Gastroesophageal sphincter (tissue), 4 donors: ENCODE measurements at places on chromosomes 3 and 15. TPM values are rescaled to one million over a fixed set of nuclear protein-coding genes. Genes with fewer than 3 reads are reported as not detected.
A peak's percentile ranks its signal among the peaks of the same experiment; 100 is the strongest.

- no peak for ATAC-seq
These were observed 42.2 kb downstream of the DAPK2 start for GRCh38 chr15:64004056-64004455.

The ACKR4 gene
- total RNA-seq: not detected

DNA sequence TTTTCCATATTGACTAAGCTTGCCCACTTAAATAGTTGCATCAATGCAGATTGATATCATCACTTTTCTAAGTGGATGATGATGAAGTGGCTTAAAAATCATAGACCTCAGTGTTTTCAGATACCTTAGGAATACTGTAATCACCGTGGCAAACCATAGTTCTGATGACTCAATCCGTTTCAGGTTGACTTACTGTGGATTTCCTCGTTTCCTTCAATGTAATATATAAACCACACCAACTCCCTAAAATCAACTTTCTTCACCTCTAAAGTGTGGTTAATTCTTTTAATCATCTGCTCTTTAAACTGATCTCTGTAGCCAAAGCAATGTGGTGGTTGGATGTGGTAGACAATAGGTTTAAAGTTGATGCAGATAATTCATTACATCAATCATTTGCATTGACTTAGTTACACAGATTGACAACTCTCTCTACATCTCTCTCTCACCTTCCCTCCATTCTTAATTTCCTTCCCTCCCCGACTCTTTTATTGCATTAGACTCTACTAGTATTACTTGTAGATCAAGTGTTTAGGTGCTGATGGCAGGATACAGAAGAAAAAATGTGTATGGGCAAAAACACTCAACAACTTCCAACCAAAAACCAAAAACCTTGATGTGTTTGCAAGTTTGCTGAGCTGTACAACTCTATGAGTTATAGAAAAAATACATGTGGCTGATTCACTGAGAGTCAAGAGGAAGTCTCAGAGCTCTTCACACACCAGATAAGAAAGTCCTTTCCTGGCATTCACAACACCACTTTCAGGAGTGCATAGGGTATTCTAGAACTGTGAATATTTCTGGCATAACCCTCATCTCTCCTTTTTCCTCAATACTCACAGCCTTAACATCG is 243.5 kb downstream of the NFKBIZ start:
- no peak for ATAC-seq

GRCh38 chr15:81265256-81265943 is 58.5 kb downstream of the STARD5 start:
- peak; percentile 3 for ATAC-seq

The LDHAL6B gene
- total RNA-seq: not detected

The RFX7 gene
- total RNA-seq: 6.9 TPM

The RPS17 gene
- total RNA-seq: 845 TPM

The TRAT1 gene
- 2.4 TPM for total RNA-seq

DNA sequence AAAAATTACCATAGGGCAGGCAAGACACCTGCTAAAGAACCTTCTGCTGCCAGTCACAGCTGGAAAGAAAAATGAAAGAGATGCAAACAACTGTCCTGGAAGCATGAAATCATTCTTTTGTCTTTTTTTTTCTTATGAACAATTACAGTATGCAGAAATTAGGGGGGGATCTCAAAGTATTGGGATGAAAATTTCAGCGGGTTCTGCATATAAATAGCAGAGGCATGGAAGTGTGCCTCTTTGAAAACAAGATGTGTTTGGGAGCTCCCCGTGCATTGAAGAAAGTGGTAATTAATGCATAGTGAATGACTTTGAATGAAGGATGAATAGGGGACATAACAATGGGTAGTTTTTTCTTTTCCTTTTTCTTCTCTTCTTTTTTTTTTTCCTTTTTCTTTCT is 431.2 kb downstream of the SOX2 start:
- no peak for ATAC-seq

The PLIN1 gene
- total RNA-seq: 2.6 TPM

GRCh38 chr15:64251121-64251520 is 88.3 kb upstream of the PPIB start:
- no peak for ATAC-seq

DNA sequence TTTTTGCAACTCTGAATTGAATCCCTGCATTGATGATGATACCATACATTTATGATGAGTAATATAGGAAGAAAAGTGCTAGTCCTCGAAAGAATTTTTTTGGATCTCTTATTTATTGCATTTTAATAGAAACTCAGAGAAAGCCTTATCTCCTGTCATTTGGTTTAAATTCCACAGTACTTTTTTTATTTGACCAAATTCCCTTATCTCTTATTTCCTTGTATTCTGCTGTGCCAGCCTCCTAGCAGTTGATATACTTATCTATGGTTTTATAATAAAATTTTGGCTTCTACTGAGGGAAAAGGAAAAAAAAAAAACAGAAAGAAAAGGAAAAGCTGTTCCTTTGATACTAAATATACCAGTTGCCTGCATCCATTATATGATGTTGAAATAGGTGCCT is 535.1 kb upstream of the NR2F2 start:
- ATAC-seq: no peak

The HTD2 gene
- 13.6 TPM for total RNA-seq

- no peak for ATAC-seq
These were observed 4.8 kb downstream of the LRRC58 start for GRCh38 chr3:120344349-120344748.

- ATAC-seq: no peak
These were observed 327.9 kb upstream of the TRIM42 start for GRCh38 chr3:140349938-140350337.

The DNAH12 gene
- total RNA-seq: not detected

DNA sequence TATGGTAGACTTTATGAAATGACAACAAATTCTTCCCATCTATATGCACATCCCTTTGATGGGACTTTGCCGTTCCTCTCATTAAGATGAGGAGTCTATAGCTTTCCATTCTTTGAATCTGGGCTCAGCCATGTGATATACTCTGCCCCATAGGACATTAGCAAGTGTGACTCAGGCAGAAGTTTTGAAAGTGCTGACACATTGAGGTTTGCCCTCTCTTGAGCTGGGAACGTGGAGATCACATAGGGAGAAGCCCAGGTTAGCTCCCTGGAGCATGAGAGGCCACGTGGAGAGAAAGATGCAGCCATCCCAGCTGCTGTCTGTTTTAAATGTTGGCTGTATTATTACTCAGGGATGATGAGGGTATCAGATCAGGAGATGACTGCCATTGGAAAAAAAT is 67.7 kb upstream of the OXTR start:
- ATAC-seq: no peak

DNA sequence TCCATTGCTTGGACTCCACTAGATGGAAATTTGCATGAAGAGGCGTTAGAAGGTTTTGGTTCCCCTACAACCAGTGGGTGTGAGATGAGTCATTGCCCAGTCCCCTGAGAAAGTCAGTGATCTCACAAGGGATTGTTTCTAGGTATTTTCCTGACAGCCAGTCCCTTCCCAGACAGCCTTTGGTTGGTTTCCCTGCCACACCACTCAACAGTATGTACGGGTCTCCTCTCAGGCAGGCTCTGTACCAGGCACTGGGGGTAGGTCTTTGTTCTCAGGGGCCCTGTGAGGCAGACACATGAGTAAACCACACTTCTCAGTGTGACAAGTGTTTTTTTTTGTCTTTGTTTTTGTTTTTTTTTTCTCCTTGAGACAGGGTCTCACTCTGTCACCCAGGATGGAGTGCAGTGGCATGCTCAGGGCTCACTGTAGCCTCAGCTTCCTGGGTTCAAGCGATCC is 4.0 kb downstream of the LAMP3 start:
- no peak for ATAC-seq

DNA sequence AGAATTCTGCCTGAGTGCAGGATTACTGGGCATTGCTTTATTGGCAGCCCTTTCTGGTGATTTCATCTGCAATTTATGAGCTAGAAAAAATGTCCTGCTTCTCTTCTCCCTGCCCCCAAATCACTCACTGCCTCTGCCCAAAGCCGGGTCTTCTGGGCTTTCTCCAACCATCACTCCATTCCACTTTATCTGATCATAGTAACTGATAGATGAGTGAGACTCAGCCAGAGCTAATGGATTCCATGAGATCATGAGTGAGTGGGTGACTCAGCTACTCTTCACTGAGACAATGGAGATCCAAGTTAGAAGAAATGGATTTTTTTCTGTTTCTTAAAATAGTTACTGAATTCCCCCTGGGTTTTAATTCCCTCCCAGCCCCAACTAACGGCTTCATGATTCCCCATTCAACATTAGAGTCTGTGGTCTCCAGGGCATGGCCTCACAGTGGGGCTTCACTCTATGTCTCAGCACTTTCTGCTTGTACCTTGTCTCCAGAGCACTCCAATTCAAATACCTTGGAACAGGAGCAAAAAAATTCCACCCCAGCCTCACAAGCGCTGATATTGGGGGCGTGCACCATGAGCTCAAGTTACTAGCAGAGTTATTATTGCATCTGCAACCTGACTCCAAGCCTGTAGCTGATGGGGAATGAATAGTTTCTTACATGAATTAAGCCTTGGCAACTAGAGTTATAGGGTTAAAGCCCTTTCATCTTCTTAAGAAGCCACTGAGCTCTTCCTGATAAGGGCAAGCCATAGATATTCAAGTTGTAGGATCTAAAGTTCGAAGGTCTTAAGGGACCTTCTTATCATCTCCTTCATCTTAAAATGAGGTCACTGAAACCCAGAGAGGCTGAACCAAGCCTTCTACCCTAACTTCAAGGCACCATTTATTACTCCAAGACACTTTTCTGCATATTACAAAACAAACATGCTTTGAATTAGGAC is 85.9 kb downstream of the AGBL1 start:
- no peak for ATAC-seq

DNA sequence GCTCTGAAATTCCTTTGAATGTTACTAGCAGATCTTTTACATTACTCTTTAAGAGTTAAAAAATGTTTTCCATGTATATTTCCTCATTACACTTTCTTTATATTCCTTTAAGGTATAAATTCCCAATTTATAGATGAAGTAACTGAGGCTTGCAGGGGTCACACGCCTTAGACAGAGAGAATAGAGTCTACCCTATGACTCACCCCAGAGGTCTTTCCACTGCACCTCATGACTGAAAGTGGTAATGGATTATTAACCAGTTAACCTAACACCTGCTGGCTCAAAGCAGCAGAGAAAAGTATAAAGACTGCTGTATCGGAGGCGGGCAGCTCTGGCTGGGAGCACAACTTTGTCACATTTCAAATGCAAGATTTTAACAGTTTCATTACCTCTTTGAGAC is 37.7 kb downstream of the LDHAL6B start:
- no peak for ATAC-seq

The ACAD9 gene
- total RNA-seq: 42.7 TPM

- ATAC-seq: no peak
These were observed 46.6 kb downstream of the EPHB3 start for GRCh38 chr3:184608209-184608608.

DNA sequence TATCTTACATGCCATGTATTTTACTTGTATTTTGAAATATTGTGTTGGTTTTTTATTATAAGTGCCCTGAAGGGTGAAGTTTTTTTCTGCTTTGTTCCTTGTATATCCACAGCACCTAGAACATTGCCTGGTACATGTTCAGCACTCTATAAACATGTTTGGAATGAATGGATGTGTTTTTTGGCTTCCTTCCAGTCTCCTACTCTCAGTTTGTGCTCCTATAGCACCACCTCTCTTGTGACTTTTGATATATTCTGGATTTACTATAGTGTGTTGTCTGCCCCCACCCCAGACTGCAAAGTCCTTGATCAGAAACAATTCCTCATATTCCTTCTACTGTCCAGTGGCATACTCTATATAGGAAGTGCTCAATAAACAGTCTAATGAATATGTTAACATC is 60.6 kb downstream of the PLCL2 start:
- no peak for ATAC-seq

The CPLX3 gene
- total RNA-seq: not detected

- ATAC-seq: no peak
These were observed 153.3 kb downstream of the BCHE start for GRCh38 chr3:165683947-165684346.

GRCh38 chr3:188196232-188196990 is 42.5 kb downstream of the LPP start:
- ATAC-seq: no peak

DNA sequence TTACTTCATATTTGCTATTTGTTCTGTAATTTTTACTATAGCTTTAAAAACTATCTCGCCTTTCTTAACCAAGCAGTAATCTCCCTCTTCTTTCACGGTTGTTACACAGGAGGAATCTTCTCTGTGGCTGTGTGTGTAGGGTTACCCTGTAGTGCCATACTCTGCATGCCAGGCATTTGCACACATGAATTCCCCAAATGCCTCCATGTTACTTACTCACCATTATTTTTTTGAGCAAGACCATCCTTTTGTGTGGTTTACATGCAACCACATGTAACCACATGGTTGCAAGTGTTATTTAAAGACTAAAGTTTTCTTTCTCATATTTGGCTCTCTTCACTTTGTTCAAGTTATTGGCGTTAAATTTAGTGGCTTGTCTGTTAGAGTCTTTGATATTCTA is 45.5 kb downstream of the HPS3 start:
- ATAC-seq: no peak

DNA sequence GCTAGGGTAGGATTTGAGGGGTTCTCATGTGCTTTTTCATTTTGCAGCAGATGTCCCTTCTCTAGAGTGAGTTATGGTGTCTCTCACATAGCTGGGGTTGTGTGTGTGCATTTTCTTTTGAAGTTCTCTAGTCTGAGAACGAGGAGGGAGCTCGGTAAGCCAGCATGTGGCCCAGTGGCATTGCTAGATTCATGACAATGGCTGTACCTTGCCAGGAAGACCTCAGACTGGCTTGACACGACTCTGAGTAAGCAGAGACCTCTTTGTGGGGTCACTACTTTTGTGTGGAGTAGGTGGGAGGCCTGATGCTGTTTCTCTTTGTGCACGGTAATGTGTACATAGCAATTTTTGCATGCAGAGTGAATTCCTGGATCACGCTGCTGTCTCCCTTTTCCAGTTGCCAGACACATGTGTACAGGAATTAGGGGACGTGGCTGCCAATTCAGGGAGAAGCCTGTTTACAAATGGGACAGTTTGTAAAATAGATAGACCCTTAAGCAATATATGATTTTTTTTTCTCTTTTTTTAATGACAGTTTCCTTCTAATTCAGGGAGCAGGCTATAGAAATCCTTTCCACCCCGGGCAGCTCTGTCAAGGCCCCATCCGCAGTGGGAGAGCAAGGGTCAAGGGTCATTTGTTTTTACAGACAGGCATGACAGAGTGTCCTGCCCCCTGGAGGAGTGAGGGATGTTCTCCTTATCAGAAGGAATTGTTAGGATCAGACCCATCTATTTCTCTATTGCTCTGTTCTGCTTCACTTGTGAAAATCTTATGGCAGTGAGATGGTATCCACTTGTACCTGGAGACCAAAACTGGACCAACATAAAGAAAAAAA is 4.6 kb downstream of the CACNA1D start:
- ATAC-seq: no peak

DNA sequence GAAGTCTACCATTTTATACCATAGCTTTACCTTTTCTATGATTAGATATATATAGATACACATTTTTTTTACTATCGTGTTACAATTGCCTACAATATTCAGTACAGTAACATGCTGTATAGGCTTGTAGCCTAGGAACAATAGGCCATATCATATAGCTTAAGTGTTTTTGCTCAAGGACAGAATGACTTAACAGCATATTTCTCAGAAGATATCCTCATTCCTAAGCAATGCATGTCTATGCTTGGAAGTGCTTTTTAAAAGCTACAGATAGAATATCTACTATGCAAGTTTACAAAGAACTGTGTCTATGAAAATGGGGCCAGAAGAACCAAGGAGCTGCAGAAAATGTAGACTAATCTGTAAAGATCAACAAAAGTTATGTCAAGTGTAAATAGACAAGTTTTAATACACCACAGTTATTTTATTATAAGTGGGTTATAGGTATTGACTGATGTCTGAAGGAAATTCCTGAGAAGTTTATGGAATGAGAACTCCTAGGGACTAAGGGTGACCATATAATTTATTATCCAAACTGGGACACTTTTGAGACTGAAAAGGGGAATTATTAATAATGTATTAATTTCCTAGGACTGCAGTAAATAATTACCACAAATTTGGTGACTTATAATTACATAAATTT is 138.7 kb upstream of the TGFBR2 start:
- ATAC-seq: no peak
